ENCODE measurements at places on chromosomes 1 and 21. TPM values are rescaled to one million over a fixed set of nuclear protein-coding genes. Genes with fewer than 3 reads are reported as not detected.

Gene OBSCN
- total RNA-seq: 20.5 TPM

Gene NUCKS1
- 260 TPM for total RNA-seq

Gene ANGPTL3
- not detected for total RNA-seq

Gene OR2AK2
- total RNA-seq: not detected

Gene USH2A
- total RNA-seq: not detected

Gene CTSK
- total RNA-seq: 1.5 TPM

Gene CCDC24
- 1.2 TPM for total RNA-seq

Gene SLAMF6
- 55.0 TPM for total RNA-seq
